ENCODE measurements at places on chromosomes 16 and 17.

- no peak for DNase-seq
These were observed 43.4 kb downstream of the TNFRSF13B start for GRCh38 chr17:16928406-16929034.

- DNase-seq = peak; percentile 78
These were observed 13.7 kb upstream of the MMP2 start for GRCh38 chr16:55465077-55465896.

DNA sequence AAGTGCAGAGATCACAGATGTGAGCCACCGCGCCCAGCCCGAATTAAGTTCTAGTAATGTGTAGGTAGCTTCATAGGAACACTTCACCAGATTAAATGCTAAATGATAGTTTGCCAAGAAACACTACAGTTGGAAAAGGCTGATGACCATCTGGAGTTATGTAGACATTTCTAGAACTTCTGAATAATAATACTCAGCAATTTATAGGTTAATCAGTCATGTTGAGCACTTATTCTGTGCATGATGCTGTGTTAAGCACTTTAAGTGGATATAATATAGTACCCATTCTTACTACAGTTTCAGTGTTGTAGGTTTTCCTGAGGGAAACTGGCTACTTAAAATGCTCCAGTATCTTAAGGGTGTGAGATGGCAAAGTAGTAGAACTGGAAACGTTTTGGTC lies 45.2 kb downstream of the NUP93 start:
- DNase-seq = no peak

DNA sequence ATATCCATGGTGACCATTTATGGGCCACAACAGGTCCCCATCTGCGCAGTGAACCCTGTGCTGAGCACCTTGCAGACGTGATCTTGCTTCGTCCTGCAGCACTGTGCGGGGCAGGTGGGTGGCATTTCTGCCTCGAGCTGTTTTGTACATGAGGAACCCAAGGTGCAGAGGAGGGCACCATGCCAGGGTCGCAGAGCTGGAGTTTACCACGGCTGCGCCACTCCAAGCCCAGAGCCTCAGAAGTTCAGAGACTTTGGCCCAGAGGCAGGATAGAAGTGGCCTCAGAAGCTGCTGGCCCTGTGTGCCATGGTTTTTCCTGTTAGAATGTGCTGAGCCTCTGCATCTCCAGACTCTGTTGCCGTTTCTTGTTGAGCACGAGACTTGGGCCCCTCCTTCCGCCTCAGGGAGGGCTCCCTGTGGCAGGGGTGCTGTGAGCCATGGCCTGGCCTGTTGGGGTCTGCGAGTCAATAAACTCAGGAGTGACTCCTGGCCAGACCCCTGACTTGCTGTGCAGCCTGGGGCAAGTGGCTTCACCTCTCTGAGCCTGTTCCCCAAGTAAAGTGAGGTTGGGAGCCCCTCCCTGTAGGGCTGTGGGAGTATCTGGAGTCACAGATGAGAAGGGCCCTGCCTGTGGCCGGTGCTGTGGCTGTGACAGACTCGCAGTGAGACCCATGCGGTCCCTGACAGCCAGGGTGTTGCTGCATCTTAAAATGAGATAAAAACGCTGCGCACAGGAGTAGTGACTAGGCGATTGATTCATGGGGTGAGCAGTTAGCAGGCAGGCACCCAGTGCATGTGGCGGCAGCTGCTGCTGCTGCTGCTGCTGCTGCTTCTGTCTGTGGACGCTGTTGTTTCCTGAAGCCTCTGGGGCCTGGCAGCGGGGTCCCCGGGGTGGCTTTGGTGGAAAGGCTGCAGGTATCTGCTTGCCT lies 11.8 kb downstream of the MAP2K3 start:
- no peak for DNase-seq

DNA sequence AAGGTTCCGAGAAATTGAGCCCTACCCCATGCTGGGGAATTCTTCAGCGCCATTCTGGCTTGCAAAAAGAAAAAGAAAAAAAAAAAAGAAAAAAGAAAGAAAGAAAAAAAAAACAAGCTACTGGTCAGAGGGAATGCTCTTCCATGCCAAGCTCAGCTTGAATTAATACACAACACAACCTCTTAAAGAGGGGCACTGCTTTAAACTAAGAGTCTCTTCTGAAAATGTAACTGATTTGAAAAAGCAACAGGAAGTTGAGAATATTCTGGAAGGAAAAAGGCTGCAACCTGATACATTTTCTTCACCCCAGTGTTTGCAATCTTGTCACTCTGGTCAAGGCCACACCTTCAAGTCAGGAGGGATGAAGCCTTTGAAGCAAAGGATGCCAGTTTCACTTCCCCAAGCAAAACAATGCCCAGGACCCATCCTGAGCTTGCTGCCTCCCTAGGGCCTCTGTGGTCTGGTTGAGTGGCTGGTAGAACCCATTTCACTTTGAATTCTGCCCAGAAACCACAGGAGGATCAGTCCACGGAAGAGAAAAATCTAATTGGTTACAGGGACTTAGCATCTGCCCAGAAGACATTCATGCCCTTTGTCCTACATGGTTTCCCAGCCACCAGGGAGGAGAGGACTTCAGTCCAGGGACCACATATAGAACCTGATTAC lies 389.7 kb downstream of the SOX9 start:
- DNase-seq = no peak

DNA sequence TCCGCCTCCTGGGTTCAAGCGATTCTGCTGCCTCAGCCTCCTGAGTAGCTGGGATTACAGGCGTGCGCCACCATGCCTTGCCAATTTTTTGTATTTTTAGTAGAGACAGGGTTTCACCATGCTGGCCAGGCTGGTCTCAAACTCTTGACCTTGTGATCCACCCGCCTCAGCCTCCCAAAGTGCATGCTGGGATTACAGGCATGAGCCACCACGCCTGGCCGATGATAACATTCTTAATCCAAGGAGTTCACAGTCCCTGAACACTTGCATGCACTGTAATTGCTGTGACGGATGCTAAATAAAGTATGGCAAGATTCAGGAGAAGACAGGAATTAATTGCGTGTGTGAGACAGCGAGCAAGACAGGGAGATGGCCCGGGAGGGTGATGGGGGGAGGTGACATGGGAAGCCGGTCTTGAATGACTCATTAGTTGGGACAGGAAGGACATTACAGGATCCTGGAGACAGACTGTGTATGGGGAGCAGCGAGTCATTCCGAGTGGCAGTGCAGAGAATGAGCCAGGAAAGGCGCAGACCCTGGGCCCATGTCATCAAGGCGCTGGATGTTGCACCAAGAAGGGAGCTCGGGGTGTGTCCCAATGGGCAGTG lies 6.7 kb downstream of the ABCA3 start:
- no peak for DNase-seq

- DNase-seq = no peak
These were observed 57.8 kb upstream of the PHOSPHO1 start for GRCh38 chr17:49288388-49288787.

DNA sequence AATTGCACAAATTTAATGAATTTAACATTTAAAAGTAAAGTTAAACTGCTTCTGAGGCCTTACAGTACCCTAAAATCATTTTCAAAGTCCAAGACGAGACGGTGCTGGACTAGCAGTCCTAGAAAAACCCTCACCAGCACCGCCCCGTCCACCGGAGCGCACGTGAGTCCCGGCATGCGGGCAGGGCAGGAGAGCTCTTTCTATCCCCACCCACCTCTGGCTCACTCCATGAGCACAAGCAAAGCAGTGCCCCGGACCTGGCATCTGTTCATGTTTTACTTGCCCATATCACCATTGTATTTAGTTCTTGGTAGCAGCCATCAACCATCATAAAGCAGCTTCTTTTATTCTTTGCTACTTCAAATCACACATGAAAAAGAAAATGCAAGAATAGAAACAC lies 41.7 kb downstream of the ANKRD11 start:
- DNase-seq = no peak

- DNase-seq = no peak
These were observed 36.8 kb downstream of the GDPD1 start for GRCh38 chr17:59257101-59257500.

- DNase-seq = no peak
These were observed 24.3 kb upstream of the DNAI2 start for GRCh38 chr17:74249590-74250270.

- no peak for DNase-seq
These were observed 858.2 kb upstream of the SOX9 start for GRCh38 chr17:71262586-71262985.

- DNase-seq = no peak
These were observed 14.9 kb downstream of the CTU2 start for GRCh38 chr16:88721236-88721635.

DNA sequence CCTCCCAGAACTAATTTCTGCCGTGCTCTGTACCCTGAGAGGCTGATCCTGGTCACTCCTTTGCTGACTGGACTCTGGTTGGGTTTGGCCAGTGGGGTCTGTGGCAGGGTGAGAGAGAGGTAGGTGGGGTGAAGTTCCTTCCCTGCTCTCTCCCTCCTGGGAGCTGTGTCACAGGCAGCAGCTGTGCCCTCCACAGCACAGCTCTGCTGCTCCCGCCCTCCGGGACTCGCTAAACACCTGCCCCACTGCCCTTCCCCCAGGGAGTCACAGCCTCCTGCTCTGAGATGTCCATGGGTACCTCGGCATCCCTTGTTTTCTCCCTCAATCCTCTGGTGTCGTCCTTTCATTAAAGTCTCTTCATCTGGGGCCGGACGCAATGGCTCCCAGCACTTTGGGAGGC lies 66.4 kb downstream of the SRCIN1 start:
- DNase-seq = no peak

DNA sequence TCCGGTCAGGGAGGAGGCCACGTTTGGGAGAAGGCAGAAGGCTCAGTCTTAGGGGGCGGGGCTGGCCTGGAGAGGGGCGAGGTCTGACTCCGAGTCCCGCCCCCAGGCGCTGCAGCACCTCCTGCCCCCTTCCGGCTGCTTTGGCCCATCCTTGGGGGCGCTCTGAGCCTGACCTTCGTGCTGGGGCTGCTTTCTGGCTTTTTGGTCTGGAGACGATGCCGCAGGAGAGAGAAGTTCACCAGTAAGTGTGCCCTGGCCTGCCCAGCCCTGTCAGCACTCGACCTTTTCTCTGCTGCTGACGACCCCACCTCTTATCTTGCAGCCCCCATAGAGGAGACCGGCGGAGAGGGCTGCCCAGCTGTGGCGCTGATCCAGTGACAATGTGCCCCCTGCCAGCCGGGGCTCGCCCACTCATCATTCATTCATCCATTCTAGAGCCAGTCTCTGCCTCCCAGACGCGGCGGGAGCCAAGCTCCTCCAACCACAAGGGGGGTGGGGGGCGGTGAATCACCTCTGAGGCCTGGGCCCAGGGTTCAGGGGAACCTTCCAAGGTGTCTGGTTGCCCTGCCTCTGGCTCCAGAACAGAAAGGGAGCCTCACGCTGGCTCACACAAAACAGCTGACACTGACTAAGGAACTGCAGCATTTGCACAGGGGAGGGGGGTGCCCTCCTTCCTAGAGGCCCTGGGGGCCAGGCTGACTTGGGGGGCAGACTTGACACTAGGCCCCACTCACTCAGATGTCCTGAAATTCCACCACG lies 1.5 kb downstream of the TNFRSF12A start:
- peak; percentile 64 for DNase-seq

DNA sequence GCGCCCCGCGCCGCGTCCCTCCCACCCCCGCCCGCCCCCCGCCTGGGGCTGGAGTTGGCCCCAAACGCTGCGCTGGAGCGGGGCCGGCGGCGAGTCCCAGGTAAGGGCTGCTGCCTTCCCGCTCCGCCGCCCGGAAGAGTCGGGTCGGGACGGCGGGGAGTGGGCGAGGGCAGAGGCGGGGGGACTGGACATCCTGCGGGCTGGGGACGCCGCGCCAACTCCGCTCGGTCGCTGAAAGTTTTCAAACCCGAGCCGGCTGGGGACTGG lies 469 bp downstream of the GPRC5C start:
- no peak for DNase-seq

- DNase-seq = no peak
These were observed 11.5 kb downstream of the CDH16 start for GRCh38 chr16:66906916-66907836.

DNA sequence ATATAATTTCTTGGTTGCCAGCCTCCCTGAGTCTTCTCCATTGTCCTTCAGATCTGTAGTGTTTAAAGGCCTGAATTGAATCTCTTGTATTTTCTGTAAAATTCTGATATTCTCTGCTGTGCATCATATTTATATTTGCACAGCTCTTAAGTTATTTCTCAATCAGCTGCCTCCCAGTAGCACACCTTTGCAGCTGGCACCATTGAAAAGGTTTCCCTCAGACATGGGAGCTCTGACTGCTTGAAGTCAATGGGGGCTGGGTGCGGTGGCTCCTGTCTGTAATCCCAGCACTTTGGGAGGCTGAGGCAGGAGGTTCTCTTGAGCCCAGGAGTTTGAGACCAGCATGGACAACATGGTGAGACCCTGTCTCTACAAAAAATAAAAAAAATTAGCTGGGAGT lies 40.4 kb downstream of the PITPNC1 start:
- DNase-seq = no peak

DNA sequence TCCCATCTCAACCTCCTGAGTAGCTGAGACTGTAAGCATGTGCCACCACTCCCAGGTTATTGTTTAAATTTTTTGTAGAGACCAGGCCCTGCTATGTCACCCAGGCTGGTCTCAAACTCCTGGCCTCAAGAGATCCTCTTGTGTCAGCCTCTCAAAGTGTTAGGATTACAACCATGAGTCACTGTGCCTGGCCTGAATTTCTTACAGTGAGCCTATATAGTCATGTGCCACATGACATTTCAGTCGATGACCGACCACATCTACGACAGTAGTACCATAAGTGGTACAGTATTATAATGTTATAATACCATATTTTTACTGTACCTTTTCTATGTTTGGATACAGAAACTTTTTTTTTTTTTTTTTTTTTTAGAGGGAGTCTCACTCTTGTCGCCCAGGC lies 195.3 kb downstream of the STX8 start:
- DNase-seq = no peak

DNA sequence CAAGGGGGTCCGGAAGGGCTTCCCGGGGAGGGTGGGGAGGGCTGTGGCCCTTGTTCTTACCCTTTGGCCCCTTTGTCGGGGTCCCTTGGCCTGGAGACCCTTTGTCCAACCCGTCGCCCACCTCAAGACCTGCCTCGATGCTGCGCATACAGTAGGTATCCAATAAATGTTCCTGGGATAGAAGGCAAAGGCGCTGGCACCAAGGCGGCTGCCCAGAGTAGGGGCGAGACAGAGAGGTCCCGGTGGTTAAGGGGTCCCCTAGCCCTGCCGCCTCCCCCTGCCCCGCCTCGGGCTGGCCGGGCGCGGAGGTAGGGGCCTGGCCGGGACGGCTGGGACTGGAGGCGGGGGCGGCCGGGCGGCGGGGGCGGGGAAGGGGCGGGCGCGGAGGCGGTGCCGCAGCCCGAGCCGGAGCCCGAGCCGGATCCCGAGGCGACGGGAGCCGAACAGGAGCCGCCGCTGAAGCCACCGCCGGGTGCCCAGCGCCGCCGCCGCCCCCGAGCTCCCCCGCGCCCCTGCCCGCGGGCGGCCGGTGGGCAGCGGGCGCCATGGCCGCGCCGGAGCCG lies at the start of gene NHERF2:
Gene NHERF2 (plus strand): TSS at position 442 of the 563 bp plus-strand sequence. CDS start 104 bp downstream, at position 546.
- DNase-seq = no peak

GRCh38 chr16:69351309-69352027 lies at the start of gene TMED6:
Gene TMED6 (minus strand): TSS chr16:69351786. CDS start chr16:69351753, 33 bp downstream.
- DNase-seq = no peak
